ENCODE measurements at places on chromosomes 5 and 9. TPM values are rescaled to one million over a fixed set of nuclear protein-coding genes. Genes with fewer than 3 reads are reported as not detected.

BARHL1 gene
- total RNA-seq = not detected

GRCh38 chr5:137792303-137792702, 38.1 kb upstream of the HNRNPA0 start:
- DNase-seq = no peak
- no peak overlapping the region for H3K27ac ChIP-seq

GRCh38 chr9:18698992-18699391, 225.0 kb downstream of the ADAMTSL1 start:
- no peaks in the 10 kb centered on the region for H3K36me3 ChIP-seq
- H3K27ac ChIP-seq = no peak overlapping the region
- no peaks in the 10 kb centered on the region for H3K27me3 ChIP-seq
- no peak for DNase-seq

DNA sequence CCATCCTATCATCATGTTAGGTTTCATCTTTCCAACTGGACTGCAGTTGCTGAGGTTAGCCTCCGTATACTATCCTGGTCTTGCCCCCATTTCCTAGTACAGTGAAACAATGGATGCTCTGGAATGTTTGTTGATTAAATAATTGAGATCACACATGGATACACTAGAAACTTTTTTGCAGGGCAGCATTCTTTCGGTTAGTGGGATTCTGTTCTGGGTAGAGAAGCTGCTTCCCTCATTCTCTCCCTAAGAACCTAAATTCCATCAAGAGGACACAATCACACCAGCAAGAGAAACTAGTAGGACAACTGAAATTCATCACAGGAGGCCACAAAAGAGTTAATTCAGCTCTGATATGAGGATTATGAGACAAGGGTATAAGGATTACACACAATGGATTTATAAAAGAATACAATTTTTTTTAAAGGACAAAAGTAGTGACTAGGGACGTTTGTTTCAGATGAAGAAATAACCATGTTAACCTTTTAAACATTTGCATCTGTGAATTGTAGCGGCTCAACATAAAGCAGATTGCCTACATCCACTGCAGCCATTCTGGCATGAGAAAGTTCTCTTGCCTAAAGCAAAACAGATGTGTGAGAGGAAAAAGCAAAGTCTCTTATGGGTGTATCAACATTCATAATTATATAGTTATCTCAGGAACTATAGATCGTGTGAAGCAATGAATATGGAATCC, 162.7 kb upstream of the LHFPL2 start:
- no peaks in the 10 kb centered on the region for H3K36me3 ChIP-seq
- DNase-seq = no peak
- H3K27ac ChIP-seq = no peak overlapping the region
- no peaks in the 10 kb centered on the region for H3K4me1 ChIP-seq
